ENCODE measurements at places on chromosomes 7 and 10.

- DNase-seq: no peak
Measured at GRCh38 chr7:158034571-158034970, 553.1 kb downstream of the PTPRN2 start.

GRCh38 chr7:15159261-15159660, 256.7 kb upstream of the DGKB start:
- DNase-seq: no peak

GRCh38 chr10:24463611-24464426, 254.9 kb downstream of the KIAA1217 start:
- DNase-seq: no peak

GRCh38 chr7:40027545-40027944, 77.5 kb downstream of the CDK13 start:
- DNase-seq: no peak

- peak; percentile 93 for DNase-seq
Measured at GRCh38 chr10:60944058-60944909, at the start of gene RHOBTB1. Gene RHOBTB1, minus strand, starts transcription at chr10:60944185. Its CDS starts 32,643 bp downstream, at chr10:60911542.

DNA sequence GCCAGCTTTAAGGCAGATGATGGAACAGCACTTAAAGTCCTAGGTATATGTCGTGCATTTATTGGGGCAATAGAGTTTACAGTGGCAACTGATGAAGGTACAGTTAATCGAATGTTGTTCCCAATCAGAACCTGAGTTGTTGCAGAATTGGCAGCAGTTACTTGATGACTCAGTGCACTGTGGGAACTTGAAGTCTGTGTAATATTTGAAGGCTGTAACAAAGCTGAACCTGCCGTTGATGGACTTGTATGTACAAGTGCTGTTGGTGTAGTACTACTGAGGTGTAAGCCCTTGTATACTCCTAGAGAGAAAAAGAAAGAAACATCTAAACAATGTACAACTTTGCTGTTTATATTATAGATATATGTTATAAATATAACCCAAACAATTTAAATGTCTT, 75.3 kb downstream of the EPC1 start:
- no peak for DNase-seq

- no peak for DNase-seq
Measured at GRCh38 chr7:101860316-101861217, 43.1 kb downstream of the CUX1 start.

- no peak for DNase-seq
Measured at GRCh38 chr7:41391818-41392217, 311.1 kb downstream of the INHBA start.

- DNase-seq: no peak
Measured at GRCh38 chr10:91629715-91630549, 2.9 kb downstream of the PPP1R3C start.

DNA sequence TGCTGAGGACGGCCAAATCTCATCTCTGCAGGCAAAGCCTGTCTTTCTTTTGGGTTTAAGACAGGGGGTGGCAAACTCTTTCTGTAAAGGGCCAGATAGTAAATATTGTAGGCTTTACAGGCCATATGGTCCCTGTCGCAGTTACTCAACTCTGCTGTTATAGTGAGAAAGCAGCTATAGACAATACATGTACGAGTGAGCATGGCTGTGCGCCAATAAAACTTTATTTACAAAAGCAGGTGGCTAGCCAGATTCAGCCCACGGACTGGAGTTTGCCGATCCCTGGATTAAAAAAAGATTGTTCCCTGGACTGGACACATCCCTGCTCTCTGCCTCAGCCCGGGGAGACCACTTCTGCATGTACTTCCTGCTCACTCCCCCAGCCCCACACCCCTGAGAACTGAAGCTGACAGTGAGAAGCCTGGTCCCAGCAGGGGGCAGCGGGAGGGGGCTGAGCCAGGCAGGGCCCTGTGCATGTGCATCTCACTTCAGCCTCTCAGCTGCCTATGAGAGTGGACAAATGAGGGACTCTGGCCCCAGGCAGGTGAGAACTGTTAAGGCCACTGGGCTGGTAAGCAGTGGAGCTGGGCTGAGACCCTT, 392.4 kb downstream of the PLXNA4 start:
- DNase-seq: no peak

DNA sequence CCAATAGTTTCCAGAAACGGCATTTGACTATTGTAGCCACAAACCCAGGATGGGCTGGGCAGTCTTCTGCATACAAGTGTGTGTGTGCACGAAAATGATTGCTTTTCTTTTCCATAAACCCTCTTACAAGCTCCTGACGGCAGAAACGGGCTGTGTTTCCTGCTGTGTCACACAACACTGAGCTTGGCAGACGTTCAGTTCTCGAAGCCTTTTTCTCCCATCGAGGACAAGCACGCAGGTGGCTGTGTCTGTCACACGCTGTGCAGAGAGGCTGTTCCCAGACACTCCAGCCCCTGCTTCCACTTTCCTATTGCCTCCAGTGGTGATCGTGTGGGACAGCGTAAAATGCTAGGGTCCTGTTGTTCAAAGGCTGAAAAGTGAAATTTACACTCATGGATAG, 32.1 kb downstream of the RBAK start:
- DNase-seq: no peak

Data from retina (tissue), 1 donor.